NK-92 treated with Interleukin-12 subunit alpha and Interleukin-12 subunit beta, amount 100 ng/mL, for 24 hours (cell line): ENCODE measurements at places on chromosomes 4 and X.

GRCh38 chr4:41331224-41331623 lies 74.5 kb downstream of the UCHL1 start:
- DNase-seq: no peak

DNA sequence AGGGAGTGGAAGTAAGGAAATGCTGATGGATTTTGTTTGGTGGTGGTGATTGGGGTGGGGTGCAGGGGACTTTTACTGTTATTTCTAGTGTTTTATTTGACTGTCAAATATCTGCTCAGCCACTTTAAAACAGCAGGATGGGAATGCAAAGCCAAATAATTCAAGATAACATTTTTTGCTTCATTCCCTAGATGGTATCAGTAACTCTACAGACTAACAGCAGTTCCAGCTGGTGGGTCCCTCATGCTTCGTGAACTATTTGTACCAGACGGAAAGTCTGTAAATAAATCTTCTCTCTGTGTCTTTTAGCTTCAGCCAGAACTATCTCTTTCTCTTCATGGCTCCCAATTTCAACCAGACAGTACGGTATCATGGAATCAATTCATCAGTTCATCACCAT lies 27.5 kb downstream of the GPR143 start:
- no peak for DNase-seq

DNA sequence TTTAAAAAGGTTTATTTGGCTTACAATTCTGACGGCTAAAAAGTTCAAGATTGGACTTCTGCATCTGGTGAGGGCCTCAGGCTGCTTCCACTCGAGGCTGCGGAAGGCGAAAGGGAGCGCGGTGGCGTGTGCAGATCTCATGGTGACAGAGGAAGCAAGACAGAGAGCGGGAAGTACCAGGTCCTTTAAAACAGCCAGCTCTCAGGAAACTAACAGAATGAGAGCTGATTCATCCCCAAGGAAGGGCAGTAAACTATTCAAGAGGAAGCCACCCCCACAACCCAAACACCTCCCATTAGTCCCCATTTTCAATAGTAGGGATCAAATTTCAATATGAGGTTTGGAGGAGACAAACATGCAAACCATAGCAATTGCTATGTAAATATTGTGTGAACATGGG lies 2144.2 kb upstream of the AGA start:
- DNase-seq: no peak

- DNase-seq: no peak
These were observed 93.9 kb downstream of the QDPR start for GRCh38 chr4:17418010-17418409.

GRCh38 chr4:3768842-3769641 lies 2.9 kb downstream of the ADRA2C start:
- DNase-seq: no peak
